ENCODE measurements at places on chromosomes 12 and 14.

DNA sequence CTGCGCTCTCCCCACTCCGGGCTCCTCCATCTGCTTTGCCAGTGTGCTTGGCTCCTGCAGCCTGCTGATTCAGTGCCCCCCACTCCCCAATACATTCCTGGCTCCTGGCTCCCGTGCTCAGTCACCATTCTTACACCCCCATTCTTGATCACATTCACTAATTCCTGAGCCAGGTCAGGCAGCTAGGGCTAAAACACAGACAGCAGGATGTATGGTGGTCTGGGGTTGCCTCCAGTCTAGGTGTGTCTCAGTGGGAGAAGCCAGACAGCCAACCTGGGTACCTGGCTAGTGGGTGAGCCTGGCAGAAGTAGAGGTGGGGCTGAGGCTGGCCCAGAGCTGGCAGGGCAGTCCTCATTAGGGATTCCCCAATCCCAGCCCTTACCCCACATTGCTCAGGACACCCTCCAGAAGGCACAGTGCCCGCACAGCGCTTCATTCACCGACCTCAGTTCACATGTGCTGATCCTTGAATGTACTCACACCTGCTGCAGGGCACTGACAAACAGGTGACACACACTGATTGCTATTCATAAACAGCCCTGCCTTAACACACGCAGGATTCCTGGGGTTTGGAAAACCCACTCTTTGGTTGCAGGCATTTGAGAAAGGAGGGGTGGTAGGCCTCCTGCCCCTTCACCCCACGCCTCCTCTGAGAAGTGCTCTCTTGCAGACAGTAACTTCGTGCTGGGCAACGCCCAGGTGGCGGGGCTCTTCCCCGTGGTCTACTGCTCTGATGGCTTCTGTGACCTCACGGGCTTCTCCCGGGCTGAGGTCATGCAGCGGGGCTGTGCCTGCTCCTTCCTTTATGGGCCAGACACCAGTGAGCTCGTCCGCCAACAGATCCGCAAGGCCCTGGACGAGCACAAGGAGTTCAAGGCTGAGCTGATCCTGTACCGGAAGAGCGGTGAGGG lies 1.7 kb downstream of the KCNH3 start:
- DNase-seq, result no peak

- no peak for DNase-seq
Measured at GRCh38 chr12:91367234-91367849, 184.7 kb upstream of the DCN start.

- DNase-seq, result no peak
Measured at GRCh38 chr14:66503532-66503931, 4.4 kb upstream of the GPHN start.

DNA sequence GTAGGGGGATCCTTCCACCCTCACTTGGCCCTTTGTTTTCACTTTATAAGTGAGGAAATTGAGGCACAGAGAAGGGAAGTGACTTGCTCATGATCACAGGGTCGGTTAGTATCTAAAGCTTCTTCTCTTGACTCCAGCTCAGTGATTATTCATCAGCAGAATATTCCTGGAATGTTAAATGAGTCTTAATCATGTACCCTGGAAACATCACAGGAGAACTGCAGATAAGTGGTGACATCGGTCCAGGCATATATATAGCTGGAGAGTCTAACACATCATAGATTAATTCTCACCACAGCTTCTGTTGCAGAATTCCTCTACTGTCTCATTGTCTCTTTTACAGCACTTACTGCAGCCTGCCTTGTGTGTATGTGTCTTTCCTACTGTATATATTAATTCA lies 69.9 kb downstream of the PAH start:
- DNase-seq, result no peak

- no peak for DNase-seq
Measured at GRCh38 chr12:124844411-124845397, 19.0 kb downstream of the SCARB1 start.

DNA sequence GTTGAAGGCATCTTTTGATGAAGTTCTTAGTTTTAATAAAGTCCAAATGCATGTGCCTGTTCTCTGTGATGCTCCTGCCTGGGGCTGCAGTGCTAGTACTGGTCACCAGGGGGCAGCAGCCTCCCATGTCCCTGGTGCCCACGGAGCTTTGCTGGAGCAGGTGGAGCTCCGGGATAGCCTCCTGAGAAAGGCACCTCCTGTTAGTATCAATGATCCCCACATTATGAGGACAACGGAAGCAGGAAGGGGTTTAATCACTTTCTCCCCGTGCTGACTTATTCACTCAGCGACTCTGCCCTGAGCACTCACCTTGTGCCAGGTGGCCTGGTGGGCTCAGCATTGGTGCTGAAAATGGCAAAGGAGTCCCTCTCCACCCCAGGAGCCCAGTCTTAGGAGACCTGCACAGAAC lies 123.0 kb upstream of the PZP start:
- DNase-seq, result peak; percentile 47

DNA sequence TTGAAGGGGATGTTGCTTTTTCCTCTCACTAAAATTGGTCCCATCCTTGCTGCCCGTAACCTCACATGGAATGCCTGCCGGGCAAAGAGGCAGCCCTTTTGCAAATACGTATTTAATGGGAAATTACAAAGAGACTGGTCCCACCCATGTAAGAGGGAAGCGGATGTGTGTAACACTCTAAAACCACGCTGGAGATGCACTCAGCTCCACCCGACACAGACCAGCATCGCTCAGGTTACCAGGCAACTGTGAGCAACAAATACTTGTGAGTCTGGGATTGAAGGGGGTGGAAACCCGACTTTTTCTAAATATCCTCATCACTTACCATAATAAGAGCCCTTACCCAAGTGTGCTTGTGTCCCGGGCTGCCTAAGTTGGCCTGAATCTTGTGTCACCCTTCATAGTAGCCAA lies 47.7 kb downstream of the ELK3 start:
- DNase-seq, result peak; percentile 18

DNA sequence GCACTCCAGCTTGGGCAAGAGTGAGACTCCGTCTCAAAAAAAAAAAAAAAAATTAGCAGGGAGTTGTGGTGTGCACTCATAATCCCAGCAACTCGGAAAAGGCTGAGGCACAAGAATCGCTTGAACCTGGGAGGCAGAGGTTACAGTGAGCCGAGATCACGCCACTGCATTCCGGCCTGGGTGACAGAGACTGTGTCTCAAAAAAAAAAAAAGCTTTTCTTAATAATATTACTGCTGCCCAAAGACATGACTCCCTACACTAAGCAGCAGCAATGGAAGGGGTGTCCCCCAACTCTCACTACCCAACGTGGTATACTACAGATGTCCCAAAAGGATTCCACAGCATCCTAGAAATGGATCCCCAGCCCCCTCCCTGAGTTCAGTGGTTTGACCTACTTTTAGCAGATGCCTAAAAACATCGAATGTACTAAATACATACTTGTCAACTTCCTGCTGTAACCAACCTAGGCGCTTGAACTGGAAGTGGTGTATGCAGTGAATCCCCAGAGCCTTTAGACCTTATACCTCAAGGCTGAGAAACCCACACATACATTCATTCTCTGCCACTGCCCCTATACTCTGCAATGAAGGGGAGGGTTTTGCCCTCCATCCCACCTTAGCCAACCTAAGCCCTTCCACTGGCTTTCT lies 8.5 kb upstream of the FKBP11 start:
- DNase-seq, result no peak

DNA sequence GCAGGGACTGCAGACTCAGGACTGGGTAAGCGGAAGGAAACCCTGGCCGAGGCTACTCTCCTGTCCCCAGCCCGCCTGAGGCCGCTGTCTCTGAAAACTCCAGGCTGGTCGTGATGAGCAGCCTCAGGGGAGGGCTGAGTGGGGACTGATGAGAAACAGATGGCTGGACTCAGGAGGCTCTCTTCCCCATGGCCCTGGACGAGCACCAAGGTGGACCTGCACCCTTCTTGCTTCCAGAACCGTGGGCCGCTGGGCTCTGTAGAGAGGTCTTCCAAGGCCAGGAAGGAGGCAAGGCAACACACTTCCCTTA lies 1.1 kb downstream of the TEX22 start:
- DNase-seq, result no peak

DNA sequence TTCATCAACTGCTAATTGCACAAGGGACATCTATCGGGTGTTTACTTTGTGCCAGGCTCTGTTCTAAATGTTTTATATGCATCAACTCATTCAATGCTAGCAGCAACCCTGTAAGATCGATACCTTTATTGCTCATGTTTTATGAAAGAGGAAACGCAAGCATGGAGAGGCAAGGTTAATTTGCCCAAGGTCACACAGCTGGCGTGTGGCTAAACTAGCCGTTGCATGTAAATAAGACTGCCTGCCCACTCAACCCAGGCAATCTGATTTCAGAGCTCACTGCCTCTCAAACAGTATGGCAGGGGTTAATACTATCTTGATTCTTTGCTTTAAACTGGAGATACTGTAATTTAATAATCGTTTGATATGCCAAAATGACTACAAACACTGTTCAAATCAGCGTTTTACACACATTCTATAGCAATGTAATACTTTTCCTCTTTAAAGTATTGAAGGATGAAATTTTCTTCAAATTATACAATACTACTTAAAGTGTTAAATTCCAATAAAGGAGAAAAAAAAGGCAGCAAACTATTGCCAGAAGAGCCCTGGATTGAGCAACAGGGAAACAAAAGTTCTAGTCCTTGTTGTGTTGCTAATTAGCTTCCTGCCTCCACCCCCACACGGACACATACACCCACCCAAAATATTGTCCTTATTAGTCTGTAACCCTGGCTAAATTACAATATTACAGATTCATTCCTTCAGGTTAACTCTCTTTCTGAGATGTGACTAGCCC lies 39.1 kb upstream of the DHRS7 start:
- DNase-seq, result no peak

DNA sequence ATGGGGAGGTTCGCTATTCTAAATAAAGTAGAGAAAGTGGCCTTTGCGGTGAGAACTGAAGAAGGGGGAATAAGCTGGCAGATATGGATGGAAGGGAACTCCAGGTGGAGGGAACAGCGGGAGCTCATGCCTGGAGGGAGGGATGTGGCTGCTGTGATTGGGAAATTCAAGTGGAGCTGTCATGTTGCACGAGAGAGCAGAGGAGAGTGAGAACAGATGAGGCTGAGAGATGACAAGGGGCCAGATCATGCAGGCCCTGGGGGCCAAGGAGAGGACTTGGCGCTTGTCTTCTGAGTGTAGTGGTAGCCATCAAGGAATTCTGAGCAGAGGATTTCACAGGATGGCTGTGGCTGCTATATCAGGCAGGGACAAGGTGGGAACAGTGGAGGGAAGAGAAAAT lies 35.0 kb downstream of the TGFB3 start:
- no peak for DNase-seq

- DNase-seq, result no peak
Measured at GRCh38 chr12:107493666-107494065, 191.9 kb upstream of the PWP1 start.

GRCh38 chr14:76546426-76547221 lies 170.7 kb downstream of the ESRRB start:
- peak; percentile 3 for DNase-seq

- peak; percentile 77 for DNase-seq
Measured at GRCh38 chr12:48890657-48891418, 25.2 kb upstream of the RND1 start.

DNA sequence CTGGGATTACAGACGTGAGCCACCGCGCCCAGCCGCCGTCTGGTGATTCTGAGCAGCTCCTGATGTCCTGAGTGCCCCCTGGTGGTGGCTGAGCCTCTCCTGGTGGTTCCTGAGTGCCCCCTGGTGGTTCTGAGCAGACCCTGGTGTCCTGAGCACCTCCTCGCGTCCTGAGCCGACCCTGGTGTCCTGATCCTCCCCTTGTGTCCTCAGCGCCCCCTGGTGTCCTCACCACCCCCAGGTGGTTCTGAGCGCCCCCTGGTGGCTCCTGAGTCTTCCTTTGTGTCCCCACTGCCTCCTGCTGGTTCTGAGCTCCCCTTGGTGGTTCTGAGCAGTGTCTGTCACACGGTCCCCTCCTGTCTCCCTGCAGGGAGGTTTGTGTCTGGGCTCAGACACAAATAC lies 1304.9 kb downstream of the TMEM121 start:
- peak; percentile 80 for DNase-seq

GRCh38 chr12:132319991-132320570 lies 9.3 kb downstream of the GALNT9 start:
- DNase-seq, result no peak

DNA sequence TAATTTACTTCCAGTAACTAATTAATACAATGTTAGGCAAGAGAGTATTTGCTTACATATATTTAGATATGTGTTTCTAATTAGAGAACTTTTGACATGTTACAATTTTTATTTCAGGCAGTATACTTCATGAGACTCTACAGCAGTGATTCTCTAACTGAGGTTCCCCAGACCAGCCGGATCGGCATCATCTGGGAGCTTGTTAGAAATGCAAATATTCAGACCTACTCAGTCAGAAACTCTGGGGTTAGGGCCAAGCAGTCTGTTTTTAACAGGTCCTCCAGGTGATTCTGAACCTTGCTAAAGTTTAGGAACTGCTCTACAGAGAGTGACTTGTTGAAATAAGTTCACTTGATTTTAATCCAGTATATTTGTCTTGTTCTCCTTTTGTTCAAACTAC lies 46.5 kb downstream of the ARID2 start:
- no peak for DNase-seq

DNA sequence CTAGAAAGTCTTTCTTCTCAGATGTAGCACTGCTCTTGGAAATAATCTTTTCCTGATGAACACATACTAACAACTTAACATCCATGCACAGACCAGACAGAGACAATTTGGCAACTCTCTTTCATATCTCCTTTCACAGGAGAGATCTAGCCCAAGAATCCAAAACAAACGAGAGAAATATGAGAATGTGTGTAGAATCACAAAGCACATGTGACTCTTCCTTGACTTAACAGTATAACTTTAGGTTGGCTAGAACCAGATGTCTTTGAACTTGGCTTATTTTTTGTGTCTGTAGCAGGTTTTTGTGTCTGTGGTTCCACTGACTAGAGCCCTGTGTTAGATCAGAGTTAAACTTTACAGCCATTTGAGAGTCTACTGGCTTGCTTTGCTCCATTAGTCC lies 114.2 kb downstream of the STXBP6 start:
- DNase-seq, result no peak

DNA sequence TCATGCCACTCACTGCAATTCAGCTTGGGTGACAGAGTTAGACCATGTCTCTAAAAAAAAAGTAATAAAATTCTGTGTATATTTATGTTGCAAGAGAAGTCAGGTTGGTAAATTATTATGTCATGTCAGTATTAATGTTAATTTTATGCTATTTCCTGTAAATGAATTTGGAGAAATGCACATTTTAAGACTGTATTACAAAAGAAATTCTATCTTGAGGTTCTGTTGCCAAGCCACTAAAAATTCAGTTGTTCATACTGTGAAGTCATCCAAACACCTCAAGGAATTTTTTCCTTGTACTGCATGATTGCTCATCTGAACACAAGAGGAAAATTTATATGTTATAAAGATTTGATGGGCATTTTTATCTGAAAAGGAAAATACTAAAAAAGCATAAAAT lies 23.3 kb upstream of the HMGA2 start:
- DNase-seq, result no peak

DNA sequence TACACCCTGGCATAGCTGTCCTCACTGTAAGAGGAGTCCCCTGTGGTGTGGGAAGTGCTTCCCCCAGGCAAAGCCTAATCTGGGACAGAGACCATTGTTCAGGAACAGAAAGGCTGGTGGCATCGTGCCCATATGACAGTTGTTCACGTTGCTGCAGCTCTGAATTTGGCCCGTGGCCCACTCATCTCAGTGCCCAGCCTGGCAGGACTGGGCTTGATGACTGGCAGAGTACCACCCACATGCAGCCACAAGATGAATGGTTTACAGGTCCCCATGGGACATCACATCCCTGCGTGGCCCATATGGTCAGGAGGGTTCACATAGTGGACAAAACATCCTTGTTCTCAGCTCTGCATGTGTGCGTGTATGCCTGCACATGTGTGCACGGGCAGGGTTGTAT lies 17.5 kb downstream of the IQSEC3 start:
- DNase-seq, result no peak
